ENCODE measurements at places on chromosomes 3 and 15. TPM values are rescaled to one million over a fixed set of nuclear protein-coding genes. Genes with fewer than 3 reads are reported as not detected.

GRCh38 chr15:69131362-69132220 lies 28.8 kb upstream of the GLCE start:
- no peaks in the 10 kb centered on the region for H3K36me3 ChIP-seq
- no peak overlapping the region for H3K27ac ChIP-seq
- H3K4me3 ChIP-seq = no peak overlapping the region
- no peak for DNase-seq
- H3K4me1 ChIP-seq = peaks cover 10% of the 10 kb centered on the region

ALPK3 gene
- total RNA-seq = 6.2 TPM

ROPN1 gene
- total RNA-seq = not detected

DNA sequence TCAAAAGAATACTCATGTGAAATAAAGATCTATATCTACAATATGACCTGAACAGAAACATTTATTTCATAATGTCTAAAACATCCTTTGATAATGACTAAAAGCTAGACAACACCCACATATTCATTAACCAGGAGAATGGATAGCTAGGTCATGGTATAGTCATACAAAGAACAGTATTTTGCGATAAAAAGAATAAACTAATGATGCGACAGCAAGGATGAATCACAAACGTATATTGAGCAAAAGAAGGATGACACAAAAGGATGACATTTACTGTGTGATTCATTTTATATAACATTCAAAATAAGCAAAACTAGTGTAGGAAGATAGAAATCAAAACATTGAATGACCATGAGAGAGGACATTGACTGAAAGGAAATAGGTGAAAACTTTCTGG lies 1233.1 kb downstream of the OTOL1 start:
- H3K27me3 ChIP-seq = no peaks in the 10 kb centered on the region
- H3K4me1 ChIP-seq = no peaks in the 10 kb centered on the region
- no peaks in the 10 kb centered on the region for H3K36me3 ChIP-seq
- no peak overlapping the region for H3K27ac ChIP-seq

SH3GL3 gene
- total RNA-seq = 105 TPM

KLHL40 gene
- total RNA-seq = not detected

GRCh38 chr3:126064627-126065258 lies 19.2 kb downstream of the SLC41A3 start:
- H3K4me1 ChIP-seq = peaks cover 22% of the 10 kb centered on the region
- no peak for DNase-seq
- no peak overlapping the region for H3K4me3 ChIP-seq
- H3K27me3 ChIP-seq = no peaks in the 10 kb centered on the region
- H3K36me3 ChIP-seq = peaks cover 34% of the 10 kb centered on the region

- H3K27me3 ChIP-seq = no peaks in the 10 kb centered on the region
- no peak overlapping the region for H3K27ac ChIP-seq
- H3K36me3 ChIP-seq = no peaks in the 10 kb centered on the region
- peaks cover 32% of the 10 kb centered on the region for H3K4me1 ChIP-seq
- no peak for DNase-seq
These were observed 1.2 kb downstream of the CLN6 start for GRCh38 chr15:68228143-68228970.

- no peaks in the 10 kb centered on the region for H3K4me1 ChIP-seq
- no peak overlapping the region for H3K27ac ChIP-seq
These were observed 45.1 kb downstream of the SCAP start for GRCh38 chr3:47430606-47431005.

GRCh38 chr15:24733659-24734058 lies 58.1 kb downstream of the NPAP1 start:
- H3K36me3 ChIP-seq = no peaks in the 10 kb centered on the region
- no peak overlapping the region for H3K4me3 ChIP-seq
- H3K27ac ChIP-seq = no peak overlapping the region
- DNase-seq = no peak

DNA sequence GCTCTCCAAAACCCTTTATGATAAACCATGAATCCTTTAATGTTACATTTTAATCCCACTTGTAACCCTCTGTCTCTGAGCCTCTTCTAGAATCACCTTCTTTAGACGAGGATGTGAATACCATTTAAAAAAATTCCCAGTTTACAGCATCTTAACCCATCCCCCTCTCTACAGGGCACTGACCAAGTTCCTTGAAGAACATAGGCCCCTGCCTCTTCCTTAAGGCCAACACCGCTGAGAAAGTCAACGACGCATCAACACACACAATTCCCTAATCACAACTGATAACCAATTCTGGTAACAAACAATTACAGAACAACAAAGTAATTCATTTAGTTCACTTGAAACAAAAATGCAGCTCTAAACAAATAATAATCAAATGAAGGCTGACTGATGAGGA lies 130.3 kb downstream of the DLG1 start:
- no peak overlapping the region for H3K4me3 ChIP-seq
- H3K27ac ChIP-seq = no peak overlapping the region
- no peaks in the 10 kb centered on the region for H3K36me3 ChIP-seq
- H3K27me3 ChIP-seq = no peaks in the 10 kb centered on the region
- no peaks in the 10 kb centered on the region for H3K4me1 ChIP-seq

TICRR gene
- 2.0 TPM for total RNA-seq

Measured in spinal cord (tissue), 10 donors.